ENCODE measurements at places on chromosomes 4 and X. TPM values are rescaled to one million over a fixed set of nuclear protein-coding genes. Genes with fewer than 3 reads are reported as not detected.

Gene DACH2
- 0.15 TPM for polyA plus RNA-seq

Gene BCAP31
- 156 TPM for polyA plus RNA-seq

Gene PPEF2
- polyA plus RNA-seq, result not detected

Gene TXLNG
- polyA plus RNA-seq, result 8.9 TPM

Gene HELQ
- polyA plus RNA-seq, result 7.6 TPM

Gene RLIM
- 4.3 TPM for polyA plus RNA-seq

Gene FANCB
- 0.25 TPM for polyA plus RNA-seq

Gene TEX13C
- not detected for polyA plus RNA-seq

Gene FATE1
- polyA plus RNA-seq, result not detected

Gene STOX2
- 3.4 TPM for polyA plus RNA-seq

Gene MSN
- polyA plus RNA-seq, result 86.9 TPM

Gene GUCY2F
- polyA plus RNA-seq, result not detected

Gene PGAM4
- not detected for polyA plus RNA-seq

Gene TLR8
- 0.13 TPM for polyA plus RNA-seq

Data from stomach (tissue), 19 donors.